ENCODE measurements at places on chromosomes 4 and X.

- no peak for DNase-seq
These were observed 22.0 kb upstream of the PHKA2 start for GRCh38 chrX:19005909-19006308.

GRCh38 chr4:117637347-117637746, 396.9 kb upstream of the NDST3 start:
- no peak for DNase-seq

GRCh38 chrX:1597345-1598020, 6.1 kb downstream of the AKAP17A start:
- DNase-seq: no peak

DNA sequence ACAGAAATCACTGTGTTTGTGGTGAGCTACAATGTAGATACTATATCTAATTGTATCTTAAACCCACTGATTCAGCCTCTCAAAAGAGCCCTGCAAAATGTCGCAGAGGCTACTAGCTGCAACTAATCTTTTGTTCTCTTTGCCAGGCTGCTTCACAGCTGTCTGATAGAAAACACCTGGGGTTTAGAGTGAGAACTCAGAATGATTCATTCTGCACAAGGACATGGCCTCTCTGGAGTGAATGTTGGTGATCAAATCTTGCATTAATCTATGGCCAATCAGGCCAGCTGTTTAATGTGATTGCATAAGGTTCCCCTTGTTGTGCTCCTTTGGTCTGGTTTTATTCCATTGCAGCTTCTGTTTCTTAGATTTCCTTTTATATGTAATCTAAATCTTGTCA, 100.3 kb downstream of the EMCN start:
- DNase-seq: no peak

DNA sequence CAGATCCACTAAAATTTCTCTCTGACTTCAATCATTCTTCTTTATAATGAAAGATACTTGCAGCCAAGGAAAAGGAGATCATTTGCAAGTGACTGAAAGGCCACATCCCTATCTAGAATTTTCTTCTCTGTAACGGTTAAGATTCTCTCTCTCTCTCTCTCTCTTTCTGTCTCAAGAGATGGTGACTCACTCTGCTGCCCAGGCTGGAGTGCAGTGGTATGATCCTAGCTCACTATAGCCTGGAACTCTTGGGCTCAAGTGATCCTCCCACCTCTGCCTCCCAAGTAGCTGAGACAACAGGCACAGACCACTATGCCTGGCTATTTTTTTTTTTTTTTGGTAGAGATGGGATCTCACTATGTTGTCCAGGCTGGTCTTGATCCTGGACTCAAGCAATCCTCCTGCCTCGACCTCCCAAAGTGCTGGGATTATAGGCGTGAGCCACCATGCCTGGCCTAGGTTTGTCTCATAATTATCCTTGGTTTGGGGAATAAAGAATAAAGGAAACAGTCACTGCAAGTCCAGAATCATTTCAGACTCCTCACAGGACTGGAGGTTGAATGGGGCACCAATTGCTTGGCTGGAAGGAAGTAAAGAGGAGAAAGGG, 33.3 kb upstream of the GALNT7 start:
- DNase-seq: no peak

- DNase-seq: no peak
These were observed 26.2 kb downstream of the PRPS1 start for GRCh38 chrX:107654566-107654871.

- DNase-seq: no peak
These were observed 9.4 kb downstream of the AIMP1 start for GRCh38 chr4:106325800-106326199.

- DNase-seq: no peak
These were observed 61.4 kb upstream of the PACRGL start for GRCh38 chr4:20638825-20639224.

- no peak for DNase-seq
These were observed 85.2 kb downstream of the ADGRA3 start for GRCh38 chr4:22430626-22431025.

GRCh38 chr4:185384930-185385331, 10.8 kb downstream of the LRP2BP start:
- DNase-seq: no peak

DNA sequence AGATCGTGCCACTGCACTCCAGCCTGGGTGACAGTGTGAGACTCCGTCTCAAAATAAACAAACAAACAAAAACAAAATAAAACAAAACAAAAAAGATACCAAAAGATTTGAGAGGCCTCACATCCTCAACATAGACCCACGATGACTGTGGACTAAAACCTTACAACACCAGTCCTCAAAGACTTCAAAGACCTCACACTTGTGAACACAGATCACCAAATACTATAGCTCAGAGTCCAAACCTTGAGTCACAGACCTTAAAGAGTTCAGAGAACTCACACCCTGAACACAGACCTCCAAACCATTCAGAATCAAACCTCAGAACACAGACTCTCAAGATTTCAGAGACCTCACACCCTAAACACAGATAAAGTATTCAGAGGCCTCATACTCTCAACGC, 12.7 kb upstream of the PAGE4 start:
- DNase-seq: no peak
